HTR-8/SVneo (cell line): ENCODE measurements at places on chromosomes 5 and 9.

GRCh38 chr9:14692470-14693250 is 572 bp downstream of the ZDHHC21 start:
- peak; percentile 4 for DNase-seq

DNA sequence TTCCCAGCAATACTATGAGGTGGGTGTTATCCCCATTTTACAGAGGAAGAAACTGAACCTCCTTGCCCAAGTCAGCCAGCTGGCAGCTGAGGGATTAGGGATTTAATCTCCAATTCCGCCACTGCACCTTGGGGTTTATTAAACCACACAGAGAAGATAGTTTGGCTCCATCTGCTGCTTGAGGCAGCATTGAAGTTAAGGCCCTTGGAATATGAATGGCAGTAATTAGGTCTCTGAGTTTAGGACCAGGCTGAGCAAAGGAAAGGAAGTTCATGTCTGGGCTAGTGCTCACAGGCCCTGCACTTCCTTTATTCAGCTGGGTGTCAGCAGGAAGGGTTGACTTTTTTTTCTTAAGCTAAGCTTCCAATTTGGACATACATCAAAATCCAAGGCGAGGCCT is 86.9 kb upstream of the GDNF start:
- DNase-seq = no peak

- DNase-seq = no peak
Measured at GRCh38 chr5:89351222-89351621, 468.2 kb upstream of the MEF2C start.

- DNase-seq = no peak
Measured at GRCh38 chr9:4654538-4654937, 7.6 kb upstream of the PLPP6 start.

- no peak for DNase-seq
Measured at GRCh38 chr9:126592461-126592860, 21.3 kb upstream of the LMX1B start.
